ENCODE measurements at places on chromosomes 7 and 10.
A peak's percentile ranks its signal among the peaks of the same experiment; 100 is the strongest.

- DNase-seq, result no peak
Measured at GRCh38 chr10:31599626-31600504, 280.8 kb downstream of the ZEB1 start.

GRCh38 chr7:34096777-34097176 lies 191.4 kb downstream of the BMPER start:
- DNase-seq, result no peak

GRCh38 chr10:126392068-126392467 lies 3.8 kb upstream of the ADAM12 start:
- DNase-seq, result no peak

GRCh38 chr10:88883448-88883809 lies 3.4 kb downstream of the STAMBPL1 start:
- no peak for DNase-seq

DNA sequence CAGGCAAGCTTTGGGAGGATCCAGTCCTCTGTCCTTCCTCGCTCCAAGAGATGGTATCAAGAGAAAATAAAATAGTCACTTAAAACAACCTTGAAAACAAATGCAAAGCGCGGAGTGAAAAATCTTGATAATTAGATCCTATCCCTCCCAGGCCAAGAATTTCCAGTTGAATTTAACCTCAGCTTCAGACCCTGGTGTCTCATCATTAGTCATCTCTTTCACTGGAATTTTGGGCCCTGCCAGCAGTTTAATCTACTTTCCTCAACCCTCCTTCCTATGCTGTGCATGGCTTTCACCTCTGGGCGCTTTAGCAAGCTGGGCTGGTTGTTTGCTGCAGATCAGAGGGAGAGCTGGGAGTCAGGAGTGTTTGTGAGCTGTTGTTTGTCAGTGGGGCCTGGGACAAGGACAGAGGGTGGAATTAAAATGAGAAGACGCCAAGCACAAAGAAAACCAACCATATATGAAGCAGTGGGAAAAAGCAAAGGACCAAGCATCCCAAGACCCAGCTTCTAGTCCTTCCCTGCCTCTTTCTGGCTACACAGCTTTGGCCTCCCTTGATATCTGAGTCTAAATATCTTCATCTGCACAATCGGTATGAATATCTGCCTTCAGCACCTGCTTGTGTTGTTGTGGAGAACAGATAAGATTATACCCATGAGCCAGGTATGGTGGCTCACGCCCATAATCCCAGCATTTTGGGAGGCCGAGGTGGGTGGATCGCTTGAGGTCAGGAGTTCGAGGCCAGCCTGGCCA lies 13.5 kb downstream of the MYOF start:
- no peak for DNase-seq

- DNase-seq, result peak; percentile 63
Measured at GRCh38 chr10:47165711-47166404, 134.1 kb upstream of the GDF10 start.

GRCh38 chr10:60427148-60427547 lies 37.5 kb upstream of the ANK3 start:
- no peak for DNase-seq

DNA sequence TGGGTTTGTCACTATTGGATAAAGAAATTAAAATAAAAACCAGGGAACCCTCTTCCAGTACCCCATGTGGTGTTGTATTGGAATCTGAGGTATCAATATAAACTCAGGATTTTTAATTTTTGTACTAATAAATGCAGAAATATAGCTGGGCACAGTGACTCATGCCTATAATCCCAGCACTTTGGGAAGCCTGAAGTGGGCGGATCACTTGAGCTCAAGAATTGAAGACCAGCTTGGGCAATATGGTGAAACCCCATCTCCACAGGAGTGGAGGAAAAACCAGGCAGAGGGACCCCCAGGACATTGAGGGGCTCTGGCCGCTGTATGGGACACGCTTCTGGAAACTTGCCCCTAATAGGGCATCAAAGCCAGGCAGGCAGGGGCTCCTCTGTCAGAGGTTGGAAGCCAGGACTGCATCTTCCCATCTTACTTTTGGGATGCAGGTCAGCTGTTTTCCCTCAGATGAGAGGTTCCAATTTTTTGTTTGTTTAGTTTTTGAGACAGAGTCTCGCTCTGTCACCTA lies 11.1 kb downstream of the ADIRF start:
- DNase-seq, result no peak

DNA sequence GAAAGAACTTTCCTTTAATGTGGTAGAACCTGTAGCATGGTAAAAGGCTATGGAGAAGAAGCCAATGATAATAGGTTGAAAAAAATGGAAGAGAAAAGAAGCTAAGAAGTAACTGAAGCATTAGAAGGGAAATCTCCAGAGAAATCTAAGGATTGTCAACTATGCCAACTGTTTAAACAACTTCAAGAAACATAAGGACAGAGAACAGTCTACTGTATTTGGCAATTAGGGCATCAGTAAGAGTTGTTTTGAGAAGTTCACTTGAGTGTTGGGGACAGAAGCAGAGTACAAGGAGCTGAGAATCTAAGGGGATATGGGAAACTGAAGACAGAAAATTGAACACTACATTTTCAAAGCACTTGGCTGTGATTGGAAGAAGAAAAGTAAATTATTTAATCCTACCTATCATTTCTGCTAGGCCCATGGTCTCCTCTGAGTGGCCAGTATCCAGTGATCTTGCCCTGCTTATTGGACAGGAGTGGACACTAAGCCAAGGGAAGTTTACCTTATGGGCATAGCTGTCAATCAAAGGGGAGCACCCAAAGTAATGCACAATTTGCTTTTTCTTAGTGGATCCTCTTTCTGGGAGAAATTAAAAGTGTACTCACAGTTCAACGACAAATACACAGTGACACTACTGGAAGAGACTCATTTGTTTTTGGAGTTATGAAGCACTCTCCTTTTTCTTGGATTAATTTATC lies 56.4 kb upstream of the CCDC71L start:
- DNase-seq, result no peak

GRCh38 chr7:4965295-4966022 lies 6.5 kb upstream of the MMD2 start:
- DNase-seq, result no peak

GRCh38 chr7:39683216-39683845 lies 60.0 kb downstream of the RALA start:
- DNase-seq, result no peak

- no peak for DNase-seq
Measured at GRCh38 chr7:6092953-6093354, 61.8 kb downstream of the ANKRD61 start.

GRCh38 chr7:42099066-42099465 lies 137.9 kb downstream of the GLI3 start:
- no peak for DNase-seq

- DNase-seq, result no peak
Measured at GRCh38 chr10:119222537-119222936, 15.2 kb downstream of the GRK5 start.

GRCh38 chr10:17019696-17020095 lies 109.9 kb downstream of the CUBN start:
- DNase-seq, result no peak

- no peak for DNase-seq
Measured at GRCh38 chr7:116522247-116522646, 2.6 kb upstream of the CAV1 start.

DNA sequence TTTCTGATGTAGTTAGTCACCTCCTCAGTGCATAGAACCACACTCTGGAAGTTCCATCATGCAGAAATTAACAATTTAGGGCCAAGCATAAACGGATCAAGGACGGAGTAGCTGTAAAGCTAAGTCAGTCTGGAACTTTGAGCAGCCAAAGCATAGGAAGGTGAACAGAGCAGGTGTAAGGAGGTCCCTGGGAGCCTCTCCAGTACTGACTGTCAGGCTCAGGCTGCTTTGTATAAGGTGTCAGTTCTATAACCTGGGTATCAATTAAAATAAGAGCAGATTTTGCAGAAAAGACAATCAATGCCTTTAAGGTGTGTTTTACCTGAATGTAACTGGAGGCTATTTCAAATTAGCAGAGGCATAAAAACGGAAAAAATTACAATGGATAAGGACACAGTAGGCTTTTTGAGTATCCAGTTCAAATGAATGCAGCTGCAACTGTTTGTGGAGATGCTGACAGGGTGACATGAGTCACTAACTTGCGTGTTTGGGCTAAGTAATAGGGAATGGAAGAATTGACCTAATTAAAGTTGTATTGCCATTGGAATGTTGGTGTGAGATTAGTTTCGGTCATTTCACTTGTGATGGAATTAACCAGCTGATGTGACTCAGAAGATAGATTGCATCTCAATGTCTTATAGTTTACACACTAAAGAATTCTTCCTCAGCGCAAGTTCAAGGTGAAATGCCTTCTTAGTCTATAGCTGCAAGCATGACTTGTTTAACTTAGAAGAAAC lies 417.9 kb upstream of the CNTNAP2 start:
- DNase-seq, result no peak

- DNase-seq, result peak; percentile 58
Measured at GRCh38 chr7:5396542-5396941, 27.1 kb downstream of the TNRC18 start.

DNA sequence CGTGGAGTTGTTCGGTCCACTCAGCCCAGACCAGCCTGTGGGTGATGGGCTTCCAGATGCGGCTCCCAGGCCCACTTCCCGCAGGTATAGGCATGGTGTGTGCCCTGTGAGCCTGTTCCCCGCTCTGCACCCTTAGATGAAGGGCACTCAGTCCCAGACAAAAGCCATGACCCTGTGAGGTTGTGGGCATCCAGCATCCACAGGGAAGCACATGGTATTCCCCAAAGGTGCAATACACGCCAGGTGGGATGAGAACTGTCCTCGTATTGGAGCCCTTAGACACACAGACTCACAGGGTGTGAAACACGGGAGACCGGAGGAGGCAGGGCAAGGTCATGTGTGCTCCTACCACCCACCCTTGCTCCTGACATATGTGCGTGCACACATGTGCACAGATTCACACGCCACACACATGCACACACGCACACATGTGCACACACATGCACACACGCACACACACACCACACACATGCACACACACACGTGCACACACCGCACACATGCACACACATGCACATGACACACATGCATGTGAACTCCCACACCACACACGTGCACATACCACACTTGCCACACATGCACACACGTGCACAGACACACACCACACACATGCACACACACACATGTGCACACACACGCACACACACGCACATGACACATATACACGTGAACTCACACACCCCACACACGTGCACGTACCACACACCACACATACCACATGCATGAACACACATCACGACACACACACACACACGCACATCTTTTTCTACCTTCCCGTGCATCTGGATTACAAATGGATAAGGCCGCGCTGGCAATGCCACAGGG lies 319.4 kb downstream of the WDR37 start:
- no peak for DNase-seq

DNA sequence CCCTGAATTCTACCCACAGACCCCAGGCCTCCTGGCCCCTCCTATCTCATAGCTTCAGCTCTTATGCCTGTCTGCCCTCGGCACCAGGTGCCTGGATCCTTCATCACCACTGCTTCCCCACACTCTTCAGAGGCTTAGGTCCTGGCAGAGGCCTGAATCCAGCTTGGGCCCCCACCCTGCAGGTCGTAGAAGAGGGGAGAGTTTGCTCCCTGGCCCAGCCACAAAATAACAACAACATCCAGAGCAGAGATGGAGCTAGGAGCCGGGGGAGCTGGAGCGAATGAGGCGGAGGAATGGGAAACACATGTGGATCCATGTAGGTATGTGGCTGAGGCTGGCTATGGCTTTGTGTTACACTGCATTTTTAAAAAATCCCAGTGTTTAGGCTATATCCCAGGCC lies 7.8 kb upstream of the OPN4 start:
- no peak for DNase-seq

- no peak for DNase-seq
Measured at GRCh38 chr7:26454180-26454579, 162.5 kb downstream of the SNX10 start.

GRCh38 chr7:69359003-69359700 lies 239.1 kb upstream of the AUTS2 start:
- DNase-seq, result no peak

- peak; percentile 13 for DNase-seq
Measured at GRCh38 chr10:79487296-79488194, 24.8 kb upstream of the EIF5AL1 start.

DNA sequence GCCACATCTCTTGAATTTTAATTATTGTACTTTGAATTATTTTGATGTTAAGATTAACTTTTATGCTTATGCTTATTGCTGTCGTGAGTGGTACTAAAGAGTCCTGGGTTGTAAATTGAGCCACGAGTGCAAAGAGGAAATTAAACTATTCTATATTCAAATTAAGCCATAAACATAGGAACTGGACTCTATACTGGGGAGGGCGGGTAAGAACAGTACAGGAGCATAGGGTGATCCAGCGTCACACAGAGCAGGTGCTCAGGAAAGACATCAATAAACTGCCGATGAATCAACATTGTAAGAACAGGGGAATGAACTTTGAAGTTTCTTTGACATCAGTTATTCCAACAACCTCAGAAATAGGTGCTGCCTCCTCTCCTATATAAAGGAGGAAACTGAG lies 219.6 kb downstream of the CACNB2 start:
- no peak for DNase-seq

DNA sequence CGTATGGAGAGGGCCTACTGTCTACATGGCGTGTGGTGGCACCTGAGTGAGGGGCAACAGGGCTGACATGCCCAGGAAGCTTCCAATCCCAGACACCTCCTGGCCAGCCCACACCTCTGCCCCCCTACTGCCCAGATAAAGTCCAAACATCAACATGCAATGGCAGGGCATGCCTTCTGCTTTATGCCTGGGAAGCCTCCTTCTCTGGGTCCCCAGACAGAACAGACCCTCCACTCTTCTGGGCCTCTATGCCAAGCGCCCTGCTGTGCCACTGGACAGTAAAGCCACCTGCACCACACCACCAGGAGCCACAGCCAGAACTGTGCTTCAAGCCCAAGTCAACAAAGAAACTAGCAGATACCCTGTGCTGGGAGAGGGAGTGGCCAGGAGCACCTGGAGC lies 12.5 kb downstream of the TMEM72 start:
- no peak for DNase-seq

- DNase-seq, result peak; percentile 52
Measured at GRCh38 chr7:23490357-23491135, 20.3 kb upstream of the IGF2BP3 start.

DNA sequence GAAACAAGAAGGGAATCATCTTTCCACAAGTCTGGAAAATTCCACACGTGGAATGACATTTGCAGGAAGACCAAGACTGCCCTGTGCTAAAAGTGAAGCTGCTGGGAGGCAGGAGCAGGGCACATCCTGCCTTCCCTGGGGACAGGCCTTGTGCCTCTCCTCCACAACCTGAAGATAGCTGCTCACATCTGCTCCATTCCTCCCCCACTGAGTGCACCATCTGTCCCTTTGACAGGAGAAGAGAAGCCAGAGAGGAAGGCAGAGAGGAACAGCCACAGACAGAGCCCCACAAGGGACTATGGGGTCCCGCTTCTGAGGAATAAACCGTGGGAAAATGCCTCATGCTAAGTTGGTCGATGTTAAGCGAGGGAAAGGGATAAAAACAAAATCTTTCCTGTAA lies 15.9 kb upstream of the FAM171A1 start:
- no peak for DNase-seq
